SW 1271 (cell line): ENCODE measurements at places on chromosomes 5 and 9.

DNA sequence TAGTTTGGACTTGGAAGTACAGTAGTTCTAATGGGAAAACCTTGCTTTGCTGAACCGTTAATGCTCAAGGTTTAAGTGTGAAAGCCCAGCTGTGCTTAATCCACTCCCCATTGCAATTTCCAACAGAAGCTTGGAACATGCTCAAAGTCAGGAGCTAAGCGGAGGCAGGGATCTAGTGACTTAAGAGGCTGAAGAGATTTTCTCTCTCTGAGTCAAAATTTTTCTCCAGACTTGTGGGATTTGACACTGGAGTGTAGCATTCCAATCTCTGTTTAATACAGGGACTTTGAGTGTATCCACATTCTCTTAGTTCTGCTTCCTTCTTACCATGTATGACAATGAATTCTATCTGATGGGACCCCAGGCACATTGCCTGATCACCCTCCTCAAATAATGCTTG is 471.8 kb downstream of the KIF4B start:
- DNase-seq = no peak

DNA sequence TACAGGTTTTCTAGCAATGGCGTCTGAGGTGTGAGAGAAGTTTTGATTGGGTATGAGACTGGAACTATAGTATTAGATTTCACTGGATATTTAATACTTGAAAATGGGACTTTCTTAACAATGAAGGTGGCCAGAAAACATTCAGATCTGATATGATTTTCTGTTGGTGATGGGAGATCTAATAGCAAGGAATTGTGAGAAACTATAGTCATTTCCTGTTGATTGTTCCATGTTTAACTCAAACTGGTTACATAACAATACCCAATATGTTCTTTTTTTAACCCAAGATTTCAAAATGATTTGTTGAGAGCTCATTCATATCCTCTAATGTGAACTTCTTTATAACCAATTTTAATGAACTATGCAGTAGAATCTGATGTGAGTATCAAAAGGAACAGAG is 793.2 kb upstream of the RGMB start:
- DNase-seq = no peak

GRCh38 chr5:126536874-126537273 is 58.1 kb downstream of the ALDH7A1 start:
- no peak for DNase-seq

DNA sequence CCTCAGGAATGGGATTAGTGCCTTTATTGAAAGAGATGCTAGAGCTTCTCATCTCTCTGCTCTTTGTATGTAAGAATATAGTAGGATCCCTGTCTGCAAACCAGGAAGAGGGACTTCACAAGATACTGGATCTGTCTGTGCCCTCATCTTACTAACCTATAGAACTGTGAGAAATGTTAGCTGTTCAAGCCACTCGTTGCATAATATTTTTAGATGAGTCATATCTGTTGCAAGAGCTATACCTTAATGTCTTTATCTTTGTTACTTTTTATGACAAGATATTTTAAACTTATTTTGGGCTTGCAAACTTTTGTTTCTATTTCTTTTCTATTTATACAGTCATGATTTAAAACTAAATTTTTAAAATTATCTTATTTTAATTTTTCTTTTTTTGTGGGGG is 1296.8 kb upstream of the CDH6 start:
- no peak for DNase-seq

DNA sequence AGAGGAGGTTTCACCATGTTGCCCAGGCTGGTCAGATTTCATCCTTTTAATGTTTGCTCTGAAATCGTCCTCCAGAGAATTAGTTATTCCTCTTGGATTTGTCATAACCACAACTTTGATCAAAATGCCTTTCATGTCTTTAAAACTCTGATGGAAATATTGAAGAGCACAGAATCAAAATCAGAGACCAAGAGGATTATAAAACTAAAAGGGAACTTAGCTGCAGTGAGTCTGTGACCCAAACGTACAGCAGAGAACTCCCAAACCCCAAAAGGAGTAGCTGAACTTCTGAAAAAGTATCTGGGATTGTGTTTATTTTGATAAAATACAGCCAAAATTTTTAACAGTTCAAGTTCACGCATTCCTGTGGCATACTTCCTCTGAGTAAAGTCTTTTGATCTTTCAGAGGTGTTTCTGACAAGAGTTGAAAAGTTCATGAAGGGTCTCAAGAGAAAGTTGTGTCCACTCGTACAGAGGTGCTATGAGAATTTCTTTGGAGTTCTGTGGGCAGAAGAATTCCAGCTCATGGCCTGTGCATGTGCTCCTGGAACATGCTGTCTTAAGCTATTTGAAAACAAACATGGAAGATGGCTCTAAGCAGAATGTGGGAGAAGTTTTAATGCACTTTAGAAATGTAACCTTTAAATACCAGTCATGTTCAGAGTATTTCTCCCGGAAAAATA is 124.0 kb downstream of the ESM1 start:
- DNase-seq = no peak

- peak; percentile 81 for DNase-seq
These were observed at the start of gene ERGIC1 for GRCh38 chr5:172833686-172834414. ERGIC1 (plus strand) TSS chr5:172834251; CDS start chr5:172834414, 163 bp downstream.

- no peak for DNase-seq
These were observed 37.5 kb downstream of the SLC28A3 start for GRCh38 chr9:84303061-84303460.

GRCh38 chr9:78149702-78150291 is 86.1 kb upstream of the CEP78 start:
- no peak for DNase-seq

DNA sequence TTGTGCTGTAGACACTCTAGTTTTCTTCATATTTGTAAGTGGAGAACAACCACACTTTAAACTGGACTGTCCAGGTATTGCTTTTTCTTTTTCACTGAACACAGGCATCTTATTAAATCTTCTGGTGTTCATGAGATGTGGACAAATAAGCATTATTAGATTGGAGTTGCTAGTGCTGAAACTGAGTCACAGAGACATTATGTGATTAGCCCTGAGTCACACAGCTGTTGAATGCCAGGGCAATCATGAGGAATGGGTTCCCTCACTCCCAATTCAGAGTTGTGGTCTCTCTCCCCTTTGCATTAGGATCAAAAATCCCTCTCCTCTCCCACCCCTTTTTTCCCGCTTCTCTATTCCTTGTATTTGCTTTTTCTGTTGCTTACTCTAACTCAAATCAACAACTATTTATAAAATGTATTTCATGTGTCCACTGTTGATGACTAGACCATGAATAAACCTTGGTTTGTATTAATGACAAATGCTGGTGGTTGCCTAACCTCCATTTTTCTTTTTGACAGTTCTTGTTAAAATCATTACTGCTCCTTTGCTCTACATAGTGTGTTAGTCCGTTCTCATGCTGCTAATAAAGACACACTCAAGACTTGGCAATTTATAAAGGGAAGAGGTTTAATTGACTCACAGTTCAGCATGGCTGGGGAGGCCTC is 738.2 kb downstream of the BRINP1 start:
- no peak for DNase-seq

DNA sequence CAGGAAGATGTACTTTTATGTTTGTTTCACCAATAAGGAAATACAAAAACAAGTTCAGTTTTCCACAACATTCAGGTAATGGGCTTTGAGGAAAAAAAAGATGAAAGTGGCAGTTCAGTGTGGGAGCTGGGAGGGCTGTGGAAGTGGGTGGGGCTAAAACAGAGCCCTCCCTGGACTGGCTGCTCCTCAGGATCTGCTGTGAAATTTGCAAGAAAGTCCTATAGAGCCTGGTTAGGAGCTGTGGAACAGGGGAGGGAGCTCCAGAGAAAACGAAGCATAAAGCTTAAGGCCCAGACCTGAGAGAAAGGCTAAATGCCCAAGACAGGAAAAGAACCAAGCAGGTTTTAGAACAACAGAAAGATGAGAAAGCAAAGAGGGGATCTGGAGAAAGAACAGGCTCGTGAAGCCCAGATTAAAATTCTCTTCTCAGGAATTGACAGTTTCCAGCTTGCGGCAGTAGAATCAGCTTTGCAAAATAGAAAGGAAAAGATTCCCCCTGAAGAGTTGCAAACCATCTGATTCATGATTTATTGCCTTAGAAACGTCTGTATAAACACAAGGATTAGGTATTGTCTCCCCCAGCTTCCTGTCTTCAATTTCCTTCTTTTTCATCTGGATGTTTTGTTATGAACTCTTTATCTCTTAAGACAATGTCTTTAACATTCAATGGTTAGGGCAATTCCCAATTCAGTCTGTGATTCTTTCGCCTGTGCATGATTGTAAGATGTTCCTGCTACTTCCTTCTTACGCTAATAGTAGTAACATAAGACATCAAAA is 26.3 kb upstream of the CRHBP start:
- DNase-seq = no peak

DNA sequence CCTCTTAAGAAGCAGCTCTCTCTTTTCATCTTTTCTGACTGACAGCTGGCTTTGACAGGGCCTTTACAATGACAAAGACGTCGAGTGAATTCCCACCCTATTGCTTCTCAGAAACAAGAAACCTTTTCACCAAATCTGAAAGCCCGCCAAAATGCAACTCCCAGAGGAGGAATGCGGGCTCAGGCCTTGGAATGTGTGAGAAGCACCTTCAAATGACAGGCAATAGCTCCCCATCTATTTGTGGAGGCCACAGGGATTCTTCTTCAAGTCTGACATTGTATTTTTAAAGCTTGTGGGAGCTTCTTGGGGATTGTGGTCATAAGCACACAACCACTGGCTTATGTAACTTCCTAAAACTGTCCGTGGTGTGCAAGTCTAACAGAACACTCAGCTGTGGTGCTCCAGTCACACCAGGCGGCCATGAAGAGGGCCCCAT is 72.7 kb downstream of the DPYSL3 start:
- no peak for DNase-seq

DNA sequence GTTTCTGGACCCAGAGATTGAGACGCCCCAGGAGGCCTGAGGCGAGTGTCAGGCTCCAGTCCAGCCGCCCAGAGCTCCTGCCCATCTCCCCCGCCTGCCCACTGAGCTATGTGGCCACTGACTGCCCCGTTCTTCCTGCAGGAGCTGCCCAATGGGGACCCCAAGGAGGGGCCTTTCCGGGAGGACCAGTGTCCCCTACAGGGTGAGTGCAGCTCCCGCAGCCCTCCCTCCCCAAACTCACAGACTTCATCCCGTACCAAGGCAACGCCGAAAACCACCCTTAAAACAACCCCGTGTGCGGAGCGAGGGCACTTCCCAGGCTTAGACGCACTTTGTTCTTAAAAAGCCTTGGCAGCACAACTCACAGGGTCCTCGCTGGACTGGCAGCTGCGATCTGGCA is 23.4 kb downstream of the NKD2 start:
- DNase-seq = no peak

GRCh38 chr9:129653823-129654553 is 11.5 kb upstream of the PRRX2 start:
- DNase-seq = no peak

GRCh38 chr9:36798350-36799065 is 225.8 kb downstream of the MELK start:
- no peak for DNase-seq

GRCh38 chr5:176878463-176878862 is 20.7 kb downstream of the HK3 start:
- DNase-seq = no peak

GRCh38 chr9:111803924-111804323 is 9.2 kb upstream of the SHOC1 start:
- DNase-seq = no peak

DNA sequence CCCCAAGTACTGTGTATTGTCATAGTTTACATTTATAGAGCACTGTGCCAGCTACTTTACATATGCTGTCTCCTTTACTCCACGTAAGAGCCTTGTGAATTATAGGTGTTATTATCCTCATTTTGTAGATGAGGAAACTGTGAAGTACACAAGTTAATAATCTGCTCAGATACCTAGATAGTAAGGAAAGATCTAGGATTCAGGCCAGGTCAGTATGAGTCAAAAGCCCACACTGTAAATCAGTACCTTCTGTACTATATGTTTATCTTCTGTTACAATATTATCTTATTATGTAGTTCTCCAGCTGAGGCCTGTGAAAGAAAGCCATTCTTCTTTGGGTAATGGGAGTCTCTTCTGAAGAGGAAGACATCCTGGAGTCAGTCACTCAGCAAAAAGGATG is 72.4 kb upstream of the TLX3 start:
- DNase-seq = no peak

GRCh38 chr9:3939820-3940219 is 360.0 kb downstream of the GLIS3 start:
- no peak for DNase-seq

GRCh38 chr9:121138973-121139372 is 62.7 kb downstream of the RAB14 start:
- no peak for DNase-seq

DNA sequence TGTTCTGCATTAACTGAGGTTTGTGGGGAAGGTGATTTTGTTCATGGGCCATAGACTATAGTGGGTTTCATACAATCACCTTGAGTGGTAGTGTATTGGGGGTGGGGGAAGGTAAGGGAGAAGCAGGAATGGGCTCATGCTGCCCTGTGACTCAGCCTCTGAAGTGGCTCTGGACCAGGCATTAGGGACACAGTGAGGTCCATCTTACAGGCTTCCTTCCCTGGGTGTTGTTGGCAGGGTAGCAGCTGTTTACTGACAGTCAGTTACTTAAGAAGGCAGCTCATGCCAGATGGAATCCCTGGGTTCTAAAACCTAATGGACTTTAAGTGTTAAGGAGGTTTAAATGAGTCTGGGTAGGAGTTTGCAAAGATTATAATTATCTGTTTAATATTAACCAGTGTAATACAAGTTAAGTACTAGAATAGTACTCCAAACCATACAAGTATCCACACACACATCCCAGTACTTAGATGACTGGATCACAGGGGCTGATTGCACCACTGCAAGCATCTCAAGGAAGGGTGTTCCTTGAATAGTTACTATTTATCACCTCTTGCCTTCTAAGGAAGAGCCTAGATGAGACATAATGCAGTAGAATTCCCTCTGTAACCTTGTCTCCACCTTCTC is 59.3 kb downstream of the CAST start:
- no peak for DNase-seq

DNA sequence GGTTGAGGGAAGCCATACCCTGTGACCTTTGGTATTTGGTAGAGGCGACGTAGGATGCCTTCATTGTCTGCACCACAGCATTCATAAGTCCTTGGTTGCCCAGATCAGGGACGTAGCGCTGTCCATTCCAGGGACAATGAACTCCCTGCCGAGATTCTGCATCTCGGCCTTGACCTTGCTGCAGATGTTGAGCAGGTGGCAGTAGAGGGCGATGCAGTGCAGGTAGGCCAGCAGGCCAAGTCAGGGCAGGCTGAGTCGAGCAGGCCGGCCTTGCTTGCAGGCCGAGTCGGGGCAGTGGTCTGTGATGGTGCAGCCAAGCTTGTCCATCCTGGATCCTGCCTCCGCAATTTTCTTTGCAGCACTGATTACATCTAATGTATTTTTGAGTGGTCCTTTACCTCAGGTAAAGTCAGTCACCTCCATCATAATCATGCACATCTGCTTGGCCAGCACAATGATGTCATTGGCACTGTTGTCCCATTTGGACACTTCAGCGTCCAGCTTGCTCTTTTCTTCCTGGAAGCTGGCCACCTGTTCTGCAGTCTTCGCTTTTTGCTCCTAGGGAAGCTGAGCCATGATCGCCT is 93.4 kb upstream of the CCDC112 start:
- DNase-seq = no peak

DNA sequence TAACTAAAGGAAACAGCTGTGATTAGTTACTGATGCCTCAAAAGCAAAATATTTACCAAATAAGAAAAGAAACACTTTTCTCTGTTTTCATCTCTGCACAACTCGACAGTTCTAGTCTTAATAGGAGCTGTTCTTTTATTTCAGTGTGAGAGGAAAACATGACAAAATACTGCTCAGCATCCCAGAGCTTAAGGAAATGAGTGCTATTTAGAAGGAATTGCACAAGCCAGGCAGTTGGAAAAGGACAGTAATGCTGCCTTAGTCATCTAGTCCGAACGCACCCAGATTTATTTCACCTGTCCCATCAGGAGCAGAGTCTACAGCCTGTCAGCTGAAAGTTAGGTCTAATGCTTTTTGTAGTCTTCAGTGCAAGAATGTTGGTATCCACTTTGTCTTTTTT is 12.3 kb downstream of the ZCCHC9 start:
- no peak for DNase-seq
